ENCODE measurements at places on chromosomes 11 and 22. TPM values are rescaled to one million over a fixed set of nuclear protein-coding genes. Genes with fewer than 3 reads are reported as not detected.

- H3K4me1 ChIP-seq, result no peaks in the 10 kb centered on the region
- no peaks in the 10 kb centered on the region for H3K36me3 ChIP-seq
- H3K4me3 ChIP-seq, result no peak overlapping the region
- no peak overlapping the region for H3K27ac ChIP-seq
- peaks cover 3% of the 10 kb centered on the region for H3K27me3 ChIP-seq
Observed at GRCh38 chr11:112715056-112715455, 246.2 kb upstream of the NCAM1 start.

GRCh38 chr11:27294654-27295053 is 68.4 kb downstream of the CCDC34 start:
- peaks cover 56% of the 10 kb centered on the region for H3K4me1 ChIP-seq
- no peaks in the 10 kb centered on the region for H3K36me3 ChIP-seq
- DNase-seq, result no peak
- H3K4me3 ChIP-seq, result no peak overlapping the region

DNA sequence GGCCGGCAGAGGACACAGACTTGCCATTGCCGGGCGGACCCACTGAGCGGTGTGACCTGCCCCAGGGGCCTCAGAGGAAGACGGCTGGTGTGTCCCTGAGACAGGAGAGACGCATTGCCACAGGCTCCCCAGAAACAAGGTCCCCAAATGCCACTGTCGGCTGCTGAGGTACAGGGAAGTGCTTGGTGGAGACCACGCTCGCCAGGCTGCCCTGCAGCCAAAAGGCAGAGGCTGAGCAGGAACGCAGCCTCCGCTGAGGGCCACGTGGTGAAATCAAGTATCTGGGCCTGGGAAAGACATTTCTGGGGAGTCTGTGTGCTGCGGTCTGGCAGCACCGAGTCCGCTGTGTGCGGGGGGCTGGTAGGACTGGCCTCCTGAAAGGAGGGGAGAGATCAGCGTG is 794.9 kb downstream of the BRD1 start:
- H3K27ac ChIP-seq, result no peak overlapping the region
- H3K4me1 ChIP-seq, result no peaks in the 10 kb centered on the region
- no peak for DNase-seq
- H3K4me3 ChIP-seq, result no peak overlapping the region
- no peaks in the 10 kb centered on the region for H3K36me3 ChIP-seq
- H3K27me3 ChIP-seq, result peaks cover 41% of the 10 kb centered on the region

GRCh38 chr11:129144256-129144655 is 47.9 kb downstream of the ARHGAP32 start:
- H3K36me3 ChIP-seq, result no peaks in the 10 kb centered on the region
- no peaks in the 10 kb centered on the region for H3K27me3 ChIP-seq
- H3K4me1 ChIP-seq, result peaks cover 37% of the 10 kb centered on the region
- DNase-seq, result no peak

- no peak overlapping the region for H3K27ac ChIP-seq
- no peak for DNase-seq
- H3K4me1 ChIP-seq, result no peaks in the 10 kb centered on the region
- no peak overlapping the region for H3K4me3 ChIP-seq
- H3K36me3 ChIP-seq, result no peaks in the 10 kb centered on the region
Observed at GRCh38 chr22:49733631-49734030, 94.0 kb downstream of the BRD1 start.

GRCh38 chr11:86101493-86101892 is 32.6 kb upstream of the PICALM start:
- H3K27me3 ChIP-seq, result no peaks in the 10 kb centered on the region
- no peaks in the 10 kb centered on the region for H3K36me3 ChIP-seq
- H3K27ac ChIP-seq, result no peak overlapping the region
- no peak overlapping the region for H3K4me3 ChIP-seq
- DNase-seq, result no peak

DNA sequence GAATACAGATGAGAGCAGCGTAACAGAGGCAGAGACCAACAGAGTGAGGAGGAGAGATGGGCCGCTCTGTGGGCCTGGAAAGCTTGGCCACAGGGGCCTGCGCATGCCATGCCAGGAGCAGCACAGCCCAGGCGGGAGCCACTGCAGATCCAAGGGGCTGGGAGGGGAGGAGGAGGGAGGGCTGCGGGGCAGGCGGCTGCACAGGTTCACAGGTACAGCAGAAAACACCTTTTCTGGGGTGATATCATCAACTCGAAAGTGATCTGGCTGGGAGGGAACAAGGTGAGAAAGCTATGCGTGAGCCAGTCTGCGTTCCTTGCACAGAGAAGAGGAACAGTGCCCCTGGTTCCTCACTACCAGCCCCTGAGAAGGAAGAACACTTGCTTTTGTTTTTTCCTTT is 14.8 kb downstream of the VPS37C start:
- H3K4me3 ChIP-seq, result no peak overlapping the region
- H3K36me3 ChIP-seq, result peaks cover 2% of the 10 kb centered on the region
- peaks cover 32% of the 10 kb centered on the region for H3K4me1 ChIP-seq

DNA sequence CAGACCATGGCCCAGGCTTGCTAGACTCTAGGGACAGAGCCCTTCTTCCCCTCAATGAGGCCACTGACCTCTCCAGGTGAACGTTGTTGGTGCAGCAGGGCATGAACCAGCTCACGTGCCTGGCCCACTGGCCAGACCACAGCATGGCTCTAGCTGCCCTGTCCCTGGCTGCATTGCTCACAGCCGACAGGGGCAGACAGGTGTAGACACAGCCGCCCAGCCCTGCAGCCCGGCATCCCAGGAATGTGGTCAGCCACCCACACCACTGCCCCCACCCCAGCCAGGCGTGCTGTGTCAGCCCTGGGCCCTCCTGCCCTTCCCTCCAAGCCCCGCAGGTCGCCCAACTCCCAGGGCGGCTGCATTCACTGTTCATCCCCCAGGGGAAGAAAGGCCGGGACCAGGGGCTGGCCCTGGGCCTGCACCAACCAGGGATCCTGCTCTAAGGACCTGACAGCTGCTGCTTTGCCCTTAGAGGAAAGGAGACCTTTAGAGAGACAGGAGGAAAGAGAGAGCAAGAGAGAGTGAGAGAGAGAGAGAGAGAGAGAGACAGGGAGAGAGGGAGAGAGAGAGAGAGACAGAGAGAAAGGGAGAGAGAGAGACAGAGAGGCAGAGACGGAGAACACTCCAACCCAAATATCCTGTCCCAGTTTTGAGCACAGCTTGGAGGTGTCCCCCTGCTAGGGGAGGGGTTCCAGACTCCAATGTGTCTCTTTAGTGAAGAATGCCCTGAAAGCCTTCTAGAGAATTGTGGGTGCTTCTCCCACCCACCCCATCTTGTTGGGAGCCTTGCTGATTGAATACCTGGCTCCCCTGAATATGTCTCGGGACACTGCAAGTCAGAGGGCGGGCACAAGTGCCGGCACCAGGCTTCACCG is 44.2 kb upstream of the LINC01488 start:
- H3K4me3 ChIP-seq, result no peak overlapping the region
- no peaks in the 10 kb centered on the region for H3K36me3 ChIP-seq
- peaks cover 82% of the 10 kb centered on the region for H3K4me1 ChIP-seq
- DNase-seq, result peak; percentile 82
- no peak overlapping the region for H3K27ac ChIP-seq

DNA sequence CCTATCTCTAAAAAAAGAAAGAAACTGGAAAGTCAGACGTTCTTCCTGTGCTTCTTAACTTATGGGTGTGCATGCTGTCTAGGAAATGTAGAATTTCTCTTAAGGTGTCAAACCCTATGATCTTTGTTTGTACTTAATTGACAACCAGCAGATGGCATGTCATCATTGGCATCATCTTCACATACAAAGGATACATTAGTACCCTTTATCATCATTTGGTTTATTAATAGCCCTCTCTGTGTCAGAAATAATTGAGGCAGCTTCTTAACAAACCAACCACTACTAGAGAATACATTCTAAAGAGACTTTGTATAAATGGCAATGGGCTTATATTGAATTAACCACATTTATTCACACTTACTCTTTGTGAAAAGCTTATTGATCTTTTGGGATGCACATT is 13.9 kb downstream of the SRPRA start:
- no peak for DNase-seq
- peaks cover 30% of the 10 kb centered on the region for H3K36me3 ChIP-seq
- H3K4me1 ChIP-seq, result no peaks in the 10 kb centered on the region
- H3K27me3 ChIP-seq, result no peaks in the 10 kb centered on the region

- H3K27me3 ChIP-seq, result no peaks in the 10 kb centered on the region
- no peak overlapping the region for H3K27ac ChIP-seq
- no peak overlapping the region for H3K4me3 ChIP-seq
- DNase-seq, result no peak
Observed at GRCh38 chr11:35211952-35212351, 73.0 kb downstream of the CD44 start.

DNA sequence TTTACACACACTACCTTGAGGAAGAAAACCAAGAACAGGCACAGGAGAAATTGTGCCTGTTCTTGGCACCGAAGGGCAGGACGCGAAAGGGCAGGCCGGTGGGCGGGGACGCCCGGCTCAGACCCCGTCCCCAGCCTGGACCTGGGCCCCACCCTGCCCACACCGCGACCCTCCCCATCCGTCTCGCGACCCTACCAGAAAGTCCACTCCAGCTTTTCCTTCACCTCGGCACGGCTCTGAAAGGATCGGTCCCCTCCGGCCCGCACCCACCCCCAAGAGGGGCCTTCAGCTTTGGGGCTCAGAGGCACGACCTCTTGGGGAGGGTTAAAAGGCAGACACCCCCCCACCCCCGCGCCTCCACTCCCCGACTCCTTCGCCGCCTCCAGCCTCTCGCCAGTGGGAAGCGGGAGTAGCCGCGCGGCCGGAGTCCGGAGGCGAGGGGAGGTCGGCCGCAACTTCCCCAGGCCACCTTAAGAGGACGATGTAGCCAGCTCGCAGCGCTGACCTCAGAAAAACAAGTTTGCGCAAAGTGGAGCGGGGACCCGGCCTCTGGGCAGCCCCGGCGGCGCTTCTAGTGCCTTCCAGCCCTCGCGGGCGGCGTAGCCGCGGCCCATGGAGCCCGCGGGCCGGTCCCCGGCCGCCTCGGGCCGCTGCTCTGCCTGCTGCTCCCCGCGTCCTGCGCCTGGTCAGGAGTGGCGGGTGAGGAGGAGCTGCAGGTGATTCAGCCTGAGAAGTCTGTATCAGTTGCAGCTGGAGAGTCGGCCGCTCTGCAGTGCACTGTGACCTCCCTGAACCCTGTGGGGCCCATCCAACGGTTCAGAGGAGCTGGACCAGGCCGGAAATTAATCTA is 4.4 kb downstream of the SEC14L6 start:
- H3K27ac ChIP-seq, result peak overlapping the region; percentile 17
- H3K4me3 ChIP-seq, result peak overlapping the region; percentile 57
- no peak for DNase-seq
- H3K4me1 ChIP-seq, result peaks cover 32% of the 10 kb centered on the region

- H3K4me3 ChIP-seq, result no peak overlapping the region
- H3K36me3 ChIP-seq, result no peaks in the 10 kb centered on the region
- peaks cover 12% of the 10 kb centered on the region for H3K27me3 ChIP-seq
- no peaks in the 10 kb centered on the region for H3K4me1 ChIP-seq
- no peak overlapping the region for H3K27ac ChIP-seq
Observed at GRCh38 chr11:43577566-43578264, 102.8 kb upstream of the HSD17B12 start.

GRCh38 chr11:12174477-12175143 is 64.2 kb downstream of the MICAL2 start:
- no peak overlapping the region for H3K27ac ChIP-seq

- no peaks in the 10 kb centered on the region for H3K4me1 ChIP-seq
- DNase-seq, result no peak
- H3K27ac ChIP-seq, result no peak overlapping the region
- peaks cover 2% of the 10 kb centered on the region for H3K27me3 ChIP-seq
- no peaks in the 10 kb centered on the region for H3K36me3 ChIP-seq
Observed at GRCh38 chr11:79241852-79242241, 199.0 kb downstream of the TENM4 start.

The CALCA gene
- not detected for total RNA-seq

The TENM4 gene
- not detected for total RNA-seq

The MMP11 gene
- total RNA-seq, result 8.9 TPM

The UBQLNL gene
- not detected for total RNA-seq

The OR4C13 gene
- not detected for total RNA-seq

The CWF19L2 gene
- 18.6 TPM for total RNA-seq

The GRM5 gene
- total RNA-seq, result not detected

The CPSF7 gene
- total RNA-seq, result 29.4 TPM

The RGL4 gene
- not detected for total RNA-seq
